ENCODE measurements at places on chromosomes 3 and 15.
A peak's percentile ranks its signal among the peaks of the same experiment; 100 is the strongest.

GRCh38 chr3:54951405-54951804 lies 23.5 kb upstream of the LRTM1 start:
- peak; percentile 81 for DNase-seq

DNA sequence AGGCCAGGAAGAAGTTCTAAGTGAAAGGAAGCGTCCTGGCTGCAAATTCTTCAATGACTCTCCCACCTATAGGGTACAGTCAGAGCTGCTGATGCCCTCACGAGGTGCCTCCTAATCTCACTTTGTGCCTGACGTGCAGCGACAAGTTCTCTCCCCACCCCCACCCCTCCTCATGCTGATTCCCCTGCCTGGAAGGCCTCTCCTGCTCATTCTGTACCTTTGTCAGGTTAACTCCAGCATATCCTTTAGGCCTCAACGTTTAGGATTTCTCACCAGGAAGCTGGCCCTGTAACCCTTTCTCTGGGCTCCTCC lies 25.0 kb downstream of the SLC12A8 start:
- DNase-seq = no peak

DNA sequence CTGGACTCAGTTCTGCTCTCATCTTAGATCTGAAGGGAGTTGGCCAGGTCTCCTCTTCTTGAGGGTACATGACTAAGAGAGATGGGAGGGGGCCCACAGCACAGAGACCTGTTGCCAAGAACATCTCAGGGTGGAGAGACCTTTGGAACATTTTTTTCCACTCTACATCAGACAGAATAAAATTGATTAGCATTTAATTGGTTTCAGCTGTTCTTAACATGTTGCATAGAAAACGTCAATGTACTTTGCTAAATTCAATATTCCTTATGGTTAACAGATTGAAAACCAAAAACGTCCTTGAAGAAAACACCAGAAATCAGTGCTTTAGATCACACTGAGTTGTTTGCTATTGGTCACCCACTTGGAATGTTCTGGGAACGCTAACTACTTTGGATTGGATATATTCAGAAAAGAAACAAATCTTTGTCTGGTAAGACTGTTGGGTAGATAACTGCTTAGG lies 36.4 kb upstream of the FSTL1 start:
- DNase-seq = no peak

DNA sequence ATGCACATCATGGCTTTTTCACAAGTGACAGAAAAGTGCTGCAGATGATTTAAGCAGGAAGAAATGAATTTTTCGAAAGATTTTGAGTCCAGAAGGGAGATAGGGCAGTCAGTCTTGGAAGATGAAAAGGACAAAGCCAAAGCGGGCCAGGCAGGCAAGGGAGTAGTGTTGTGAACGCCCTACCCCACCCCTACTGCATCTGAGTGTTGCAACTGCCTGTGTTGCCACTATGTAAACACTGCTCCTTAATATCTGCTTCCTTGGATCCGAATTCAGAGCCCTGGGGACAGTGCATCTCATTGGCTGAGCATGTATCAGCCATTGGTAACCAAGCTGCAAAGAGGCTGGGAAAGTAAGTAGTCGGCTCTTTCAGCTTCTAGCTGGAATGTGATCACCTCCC lies 39.0 kb downstream of the CNTN4 start:
- no peak for DNase-seq

GRCh38 chr15:79451361-79451999 lies 19.3 kb downstream of the MINAR1 start:
- no peak for DNase-seq

GRCh38 chr15:70091726-70092463 lies 5.8 kb downstream of the TLE3 start:
- no peak for DNase-seq

GRCh38 chr3:28101705-28102104 lies 139.7 kb upstream of the CMC1 start:
- no peak for DNase-seq

Measured in urothelium cell line (cell line).